ENCODE measurements at places on chromosomes 6 and 20. TPM values are rescaled to one million over a fixed set of nuclear protein-coding genes. Genes with fewer than 3 reads are reported as not detected.

DNA sequence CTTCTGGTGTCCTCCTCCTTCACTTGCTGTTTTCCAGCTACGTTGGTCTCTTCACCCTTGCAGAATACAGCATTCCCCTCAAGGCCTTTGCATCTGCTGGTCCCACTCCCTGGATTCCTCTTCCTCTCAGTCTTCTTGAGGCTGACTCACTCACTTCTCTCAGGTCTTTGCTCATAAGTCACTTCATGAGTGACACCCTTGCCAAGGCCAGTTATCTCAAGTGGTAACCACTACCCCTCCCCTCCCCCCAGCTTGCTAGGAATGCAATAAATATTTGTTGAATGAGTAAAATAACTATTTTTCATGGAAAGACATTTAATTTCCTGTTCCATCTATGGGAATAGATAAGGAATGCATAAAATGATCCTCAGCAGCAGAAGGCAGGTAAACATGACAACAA lies 131.7 kb downstream of the PLCB4 start:
- no peak for DNase-seq

GRCh38 chr6:78850621-78851020 lies 16.7 kb upstream of the IRAK1BP1 start:
- DNase-seq, result no peak

DNA sequence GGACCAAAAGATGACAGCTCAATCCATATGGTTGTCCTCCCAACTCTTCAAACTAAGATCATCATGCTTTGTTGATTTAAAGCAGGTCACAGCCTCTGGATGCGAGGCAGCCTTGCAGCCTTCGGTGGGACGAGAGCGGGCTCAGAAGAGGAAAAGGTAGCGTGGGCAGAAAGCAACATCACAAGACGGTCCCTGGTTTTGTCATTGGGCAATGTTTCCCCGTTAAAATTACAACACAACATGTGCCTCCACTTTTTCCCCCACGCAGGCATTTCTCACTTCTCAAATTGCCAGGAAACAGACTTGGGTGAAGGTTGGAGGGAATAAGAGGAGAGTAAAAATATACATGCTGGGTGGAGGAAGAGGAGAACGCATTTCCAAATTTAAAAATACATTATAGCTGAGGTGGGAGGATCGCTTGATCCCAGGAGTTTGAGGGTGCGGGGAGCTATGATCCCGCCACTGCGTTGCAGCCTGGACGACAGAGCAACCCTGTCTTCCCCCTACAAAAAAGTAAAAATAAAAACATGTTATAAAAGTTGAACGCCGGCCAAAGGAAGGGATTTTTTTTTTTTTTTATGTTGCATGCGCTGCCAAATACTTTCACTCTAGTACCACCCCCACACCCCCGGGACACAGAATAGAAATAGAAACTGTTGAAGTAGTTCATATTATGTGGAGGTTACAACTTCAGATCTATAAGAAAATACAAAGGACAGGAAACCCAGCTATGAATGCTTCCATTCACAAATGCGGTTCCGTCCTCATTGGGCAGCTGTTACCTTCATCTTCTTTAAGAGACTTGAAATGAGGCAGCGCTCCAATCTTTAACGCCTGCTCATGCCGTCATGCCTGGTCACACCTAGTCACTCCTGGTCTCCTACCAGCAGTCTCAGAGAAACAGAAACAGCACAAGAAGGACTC lies 13.9 kb upstream of the NAA20 start:
- no peak for DNase-seq

GRCh38 chr6:4644996-4645395 lies 131.2 kb upstream of the CDYL start:
- DNase-seq, result no peak

DNA sequence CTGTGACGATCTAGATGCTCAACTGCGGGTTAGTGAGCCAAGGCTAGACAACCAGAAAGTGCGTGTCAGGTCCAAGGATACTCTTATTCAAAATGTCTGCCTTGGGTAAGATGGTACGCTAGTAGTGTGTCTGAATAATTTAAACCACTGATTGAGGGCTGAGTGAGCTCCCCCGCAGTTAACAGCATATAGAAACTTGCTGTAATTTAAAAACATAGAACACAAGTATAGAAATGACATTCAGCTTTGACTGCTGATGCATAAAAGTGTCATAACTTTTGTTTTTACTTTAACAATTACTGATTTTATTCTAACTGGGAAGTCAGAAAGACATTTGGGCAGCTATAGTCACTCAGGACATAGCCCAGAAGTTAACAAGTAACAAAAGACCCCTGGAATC lies 45.6 kb upstream of the SLC22A1 start:
- DNase-seq, result no peak

The TAGAP gene
- total RNA-seq, result 0.82 TPM

The VARS1 gene
- total RNA-seq, result 34.6 TPM

The METTL24 gene
- total RNA-seq, result 2.0 TPM

The HSF2 gene
- 130 TPM for total RNA-seq

The GPANK1 gene
- total RNA-seq, result 11.4 TPM

Measured in frontal cortex (tissue), 4 donors.